A549 treated with DMSO at 1 μM for 4 hours (cell line): ENCODE measurements at places on chromosomes 2 and 18. TPM values are rescaled to one million over a fixed set of nuclear protein-coding genes. Genes with fewer than 3 reads are reported as not detected.

FBLN7 gene
- 0.42 to 0.86 TPM (median 0.55 TPM) in 5 replicates for total RNA-seq

GNAL gene
- total RNA-seq = 6.7 to 7.8 TPM (median 6.8 TPM) in 5 replicates

CCL20 gene
- 2.3 to 7.2 TPM (median 3.2 TPM) in 5 replicates for total RNA-seq

MARCHF4 gene
- 58.8 to 70.6 TPM (median 63.7 TPM) in 5 replicates for total RNA-seq

PLCD4 gene
- total RNA-seq = 0.26 to 0.69 TPM (median 0.31 TPM) in 5 replicates

HMSD gene
- 0.23 to 1.9 TPM (median 0.35 TPM) in 4 of 5 replicates, not detected in the other for total RNA-seq

UGT1A5 gene
- 0.04 TPM in 1 of 5 replicates, not detected in the others for total RNA-seq

PCARE gene
- total RNA-seq = not detected in 5 replicates

KLHL41 gene
- total RNA-seq = 0.14 to 0.20 TPM (median 0.17 TPM) in 5 replicates

ABCA12 gene
- 0.16 to 0.24 TPM (median 0.19 TPM) in 5 replicates for total RNA-seq

PAX3 gene
- not detected in 5 replicates for total RNA-seq

SERPINB10 gene
- 0.22 TPM in 1 of 5 replicates, not detected in the others for total RNA-seq

GIGYF2 gene
- total RNA-seq = 26.3 to 33.8 TPM (median 30.5 TPM) in 5 replicates

TRAPPC12 gene
- total RNA-seq = 55.1 to 72.8 TPM (median 68.4 TPM) in 5 replicates

ITPRIPL1 gene
- not detected in 5 replicates for total RNA-seq

ABCG5 gene
- total RNA-seq = not detected in 5 replicates

SLC66A3 gene
- total RNA-seq = 34.1 to 41.4 TPM (median 37.2 TPM) in 5 replicates
